Glutamatergic neuron (in vitro differentiated cells): ENCODE measurements at places on chromosomes 7 and 10. TPM values are rescaled to one million over a fixed set of nuclear protein-coding genes. Genes with fewer than 3 reads are reported as not detected.

GRCh38 chr7:143205560-143206293 is 16.1 kb upstream of the TAS2R40 start:
- DNase-seq = no peak

- DNase-seq = no peak
Measured at GRCh38 chr7:121945480-121946236, 72.7 kb downstream of the PTPRZ1 start.

DNA sequence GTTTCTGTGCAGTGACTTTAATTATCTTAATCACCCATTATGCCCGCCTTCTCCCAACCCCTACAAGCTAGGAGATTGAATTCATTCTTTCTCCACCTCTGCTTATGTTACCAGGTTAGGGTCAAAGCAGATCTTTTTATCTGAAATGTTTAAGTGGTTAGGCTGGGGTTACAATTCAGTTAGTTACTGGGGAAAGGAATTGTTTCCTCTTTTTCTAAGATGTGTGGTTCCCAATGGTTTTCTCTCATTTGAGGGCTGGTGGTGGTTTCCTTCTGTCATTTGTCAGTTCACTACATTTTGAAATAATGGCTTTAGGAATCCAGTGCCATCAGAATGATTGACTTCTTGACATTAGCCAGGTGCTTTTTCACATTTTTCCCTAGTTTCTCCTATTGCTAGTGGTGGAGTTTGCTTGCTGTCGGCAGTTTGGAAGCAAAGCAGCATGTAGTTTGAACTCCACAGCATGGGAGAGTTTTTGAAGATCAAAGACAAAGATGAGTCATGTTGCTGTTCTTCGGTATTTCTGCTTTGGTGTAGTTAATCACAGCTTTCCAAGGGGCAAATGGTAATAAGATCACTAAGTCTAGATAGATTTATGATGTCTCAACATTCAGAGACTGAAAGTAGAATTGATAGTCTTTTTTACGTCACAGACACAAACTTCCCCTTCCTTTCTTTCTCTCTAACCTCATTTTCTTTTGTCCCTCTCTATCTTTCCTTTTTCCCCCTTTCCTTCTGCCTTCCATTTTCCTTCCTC is 168.2 kb downstream of the SND1 start:
- DNase-seq = no peak

GRCh38 chr10:3222068-3222467 is 49.5 kb upstream of the PITRM1 start:
- DNase-seq = no peak

GRCh38 chr7:155538293-155538692 is 8.1 kb downstream of the CNPY1 start:
- DNase-seq = no peak

GRCh38 chr10:63308628-63309027 is 157.1 kb downstream of the JMJD1C start:
- no peak for DNase-seq

DNA sequence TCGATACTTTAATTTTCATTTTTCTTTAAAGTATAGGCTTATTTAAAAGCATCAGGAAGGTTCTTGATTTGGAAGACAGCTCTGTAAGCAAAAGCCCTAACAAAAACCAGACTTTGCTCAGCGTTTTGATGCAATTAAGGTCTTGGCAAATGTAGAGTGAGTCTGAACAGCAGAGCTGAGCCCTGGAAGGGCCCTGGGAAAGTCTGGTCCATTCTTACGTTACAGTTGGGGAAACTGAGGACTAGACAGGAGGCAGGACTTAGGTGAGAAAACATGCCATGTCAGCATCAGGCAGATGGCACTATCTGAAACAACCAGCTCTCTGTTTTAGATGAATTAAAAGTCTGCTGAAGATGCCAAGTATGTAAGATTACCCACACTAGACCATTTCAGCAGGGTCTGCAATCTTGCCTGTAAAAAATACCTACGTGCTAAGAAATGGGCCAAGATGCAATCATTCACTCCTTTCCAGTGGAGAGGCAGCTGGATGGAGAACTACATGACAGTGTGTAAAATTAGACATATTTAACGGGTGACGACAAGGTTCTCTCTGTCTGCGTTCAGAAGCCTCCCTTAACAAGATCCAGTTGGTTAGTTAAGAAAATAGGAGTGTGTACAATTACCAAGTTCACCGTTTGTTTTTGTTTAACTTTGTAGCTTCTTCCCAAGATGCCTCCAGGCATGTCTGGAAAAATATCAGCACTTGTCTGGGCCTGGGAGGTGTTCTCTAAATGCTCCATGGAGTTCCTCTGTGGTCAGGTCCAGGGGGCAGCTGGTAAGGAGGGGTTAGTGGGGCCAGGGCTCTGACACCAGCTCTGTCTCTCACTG is 502.3 kb upstream of the ZMIZ1 start:
- DNase-seq = no peak

DNA sequence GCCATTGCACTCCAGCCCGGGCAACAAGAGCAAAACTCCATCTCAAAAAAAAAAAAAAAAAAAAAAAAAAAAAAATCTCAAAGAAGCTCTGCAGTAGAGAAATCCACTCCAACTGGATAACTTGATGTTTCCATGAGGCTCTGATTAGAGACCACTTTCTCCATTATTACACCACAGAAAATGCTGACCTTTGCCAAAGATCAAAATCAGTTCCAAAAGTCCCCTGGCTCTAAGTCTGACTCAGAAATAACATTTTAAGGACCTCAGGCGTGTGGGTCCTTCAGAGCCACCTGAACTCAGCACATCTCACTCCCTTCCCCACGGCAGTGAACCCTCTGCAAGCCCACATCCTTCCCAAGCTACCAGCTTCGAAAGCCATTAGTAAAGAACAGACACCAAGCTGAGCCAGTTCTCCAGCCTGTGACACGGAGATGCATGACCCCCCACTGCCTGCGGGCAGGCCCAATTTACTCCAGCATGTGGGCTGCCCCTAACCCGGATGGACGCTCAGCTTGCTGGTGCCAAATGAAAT is 13.8 kb upstream of the TMEM120A start:
- no peak for DNase-seq

- DNase-seq = no peak
Measured at GRCh38 chr7:153381275-153382040, 621.9 kb downstream of the ACTR3B start.

DNA sequence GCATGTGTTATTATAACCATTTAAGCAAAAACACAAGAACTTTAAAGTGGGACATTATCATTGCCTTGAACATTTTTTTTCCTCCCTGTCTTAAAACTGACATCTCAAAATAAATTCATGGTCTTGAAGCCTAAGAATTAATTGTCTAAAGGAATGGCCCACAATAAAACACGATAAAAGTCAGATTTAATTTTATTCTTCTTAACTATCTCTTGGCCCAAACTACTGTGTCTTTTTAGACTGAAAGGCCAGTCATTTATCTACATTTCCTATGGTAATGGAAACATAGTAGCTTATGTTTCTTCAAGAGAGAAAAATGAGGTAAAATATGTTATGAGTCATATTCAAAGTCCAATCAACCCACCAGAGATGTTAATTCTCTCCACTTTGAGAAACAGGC is 24.4 kb upstream of the ETV1 start:
- no peak for DNase-seq

DNA sequence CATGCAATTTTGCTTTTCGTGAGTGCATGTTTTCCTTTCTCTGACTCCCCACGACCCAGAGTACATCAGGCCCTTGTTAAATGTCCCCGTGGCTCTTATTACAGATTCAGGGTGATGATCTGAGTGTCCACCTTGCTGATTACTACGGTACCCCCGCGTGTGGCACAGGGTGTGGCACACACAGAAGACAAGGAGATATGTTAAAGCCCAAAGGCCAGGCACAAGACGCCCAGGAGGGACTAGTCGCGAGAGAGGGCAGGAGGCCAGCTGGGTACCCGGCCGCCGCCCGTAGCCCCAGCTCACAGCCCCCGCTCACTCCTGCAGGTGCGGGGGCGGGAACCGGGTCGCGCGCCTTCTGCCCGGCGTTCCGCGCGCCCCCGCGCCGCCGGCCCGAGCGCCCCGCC is 281 bp upstream of the EXOC6 start:
- no peak for DNase-seq

GRCh38 chr10:3784510-3785250 is at the start of gene KLF6:
TSS of gene KLF6 (minus strand) at chr10:3785209. CDS start at chr10:3785014, 195 bp downstream.
- DNase-seq = peak; percentile 59

GRCh38 chr7:127894588-127894987 is 136.6 kb downstream of the LRRC4 start:
- no peak for DNase-seq

- DNase-seq = no peak
Measured at GRCh38 chr10:70403483-70404035, 386 bp upstream of the EIF4EBP2 start.

C10orf67 gene
- total RNA-seq = not detected

PPP2R2D gene
- 42.8 TPM for total RNA-seq

SLC26A4 gene
- 0.34 TPM for total RNA-seq

TRDMT1 gene
- 8.9 TPM for total RNA-seq

STRIP2 gene
- 3.3 TPM for total RNA-seq

SUN3 gene
- total RNA-seq = not detected

GPR146 gene
- 3.1 TPM for total RNA-seq

OR2A12 gene
- total RNA-seq = not detected

RNF32 gene
- total RNA-seq = 2.2 TPM

KLLN gene
- total RNA-seq = 0.27 TPM

VSTM4 gene
- total RNA-seq = 2.0 TPM
